Endodermal cell (in vitro differentiated cells): ENCODE measurements at places on chromosomes 4 and X.

- DNase-seq, result no peak
Observed at GRCh38 chr4:123338715-123339114, 57.9 kb upstream of the SPRY1 start.

GRCh38 chrX:150897421-150898320, 797 bp downstream of the CD99L2 start:
- DNase-seq, result peak; percentile 74

DNA sequence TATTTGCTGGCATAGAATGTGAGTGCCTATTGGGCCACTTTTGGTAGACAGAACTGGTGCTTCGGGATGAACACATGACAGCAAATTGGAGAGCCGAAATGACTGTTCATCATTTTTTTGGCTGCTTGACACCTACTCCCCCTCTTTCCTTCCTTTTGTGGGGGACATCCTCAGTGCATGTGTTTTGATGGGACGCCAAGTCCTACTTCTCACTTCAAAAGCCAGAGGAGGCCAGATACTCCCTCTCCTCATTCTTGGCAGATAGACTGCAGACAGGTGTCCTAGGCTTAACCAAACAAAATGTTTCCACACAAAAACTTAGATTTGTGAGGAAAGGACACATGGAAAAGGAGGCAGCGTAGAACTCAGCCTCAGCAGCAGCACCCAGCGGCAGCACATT, 62.4 kb downstream of the DCHS2 start:
- no peak for DNase-seq

- no peak for DNase-seq
Observed at GRCh38 chr4:107094332-107094731, 58.2 kb upstream of the DKK2 start.

GRCh38 chr4:768995-769394, 56.9 kb downstream of the CPLX1 start:
- no peak for DNase-seq

DNA sequence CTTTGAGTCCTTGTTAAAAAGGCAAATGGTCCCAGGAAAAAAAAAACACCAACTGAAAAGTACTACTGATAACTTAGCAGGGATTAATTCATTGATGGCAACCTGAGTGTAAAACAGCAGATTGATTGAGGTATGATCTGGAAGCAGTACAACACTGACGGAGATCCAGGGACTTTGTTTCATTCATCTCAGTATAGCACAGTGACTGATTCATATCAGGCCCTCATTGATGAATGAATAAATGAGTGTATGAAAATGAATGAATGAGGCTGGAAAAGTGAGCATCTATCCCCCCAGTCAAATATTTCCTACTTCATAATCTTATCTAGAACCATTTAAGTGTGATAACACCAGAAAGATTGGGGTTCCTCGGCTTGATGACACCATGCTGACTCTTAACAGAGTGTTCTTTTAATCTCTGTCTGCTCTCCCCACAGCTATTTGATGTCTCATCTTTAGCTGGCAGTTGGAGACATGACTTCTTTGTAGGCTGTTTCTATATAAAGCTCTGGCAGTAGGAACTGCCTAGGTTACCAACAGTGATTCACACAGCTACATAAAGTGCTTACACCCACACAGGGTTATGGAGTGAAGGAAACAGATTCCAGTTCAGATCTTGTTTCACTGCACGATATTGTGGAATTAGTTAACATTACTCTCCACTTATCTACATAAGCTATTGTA, 18.6 kb upstream of the RNF128 start:
- DNase-seq, result no peak
